Smooth muscle cell of bladder (primary cell): ENCODE measurements at places on chromosomes 12 and 14. TPM values are rescaled to one million over a fixed set of nuclear protein-coding genes. Genes with fewer than 3 reads are reported as not detected.

Gene PDZRN4
- total RNA-seq: 0.09 and 0.14 TPM in 2 replicates

Gene KRT79
- total RNA-seq: not detected in 2 replicates

Gene MYL6
- 2,455 and 2,914 TPM in 2 replicates for total RNA-seq

Gene MIP
- not detected in 2 replicates for total RNA-seq

Gene SYNDIG1L
- total RNA-seq: not detected in 2 replicates

Gene TAS2R19
- 4.0 and 4.1 TPM in 2 replicates for total RNA-seq

Gene SALL2
- total RNA-seq: 1.7 and 4.0 TPM in 2 replicates

Gene LALBA
- not detected in 2 replicates for total RNA-seq

Gene MGST1
- 66.4 and 69.8 TPM in 2 replicates for total RNA-seq

Gene RNASE7
- total RNA-seq: not detected in 2 replicates

Gene ESPL1
- total RNA-seq: 0.46 and 1.00 TPM in 2 replicates

Gene SLC2A14
- not detected in 2 replicates for total RNA-seq

Gene C1QL4
- under 0.01 TPM in 1 of 2 replicates, not detected in the other for total RNA-seq

Gene GLT1D1
- total RNA-seq: not detected in 2 replicates

Gene SPIC
- not detected in 2 replicates for total RNA-seq

Gene GZMH
- not detected in 2 replicates for total RNA-seq

Gene FOXG1
- under 0.01 TPM in 2 replicates for total RNA-seq

Gene IKZF4
- 0.57 and 1.5 TPM in 2 replicates for total RNA-seq

Gene C3AR1
- 0.14 and 0.18 TPM in 2 replicates for total RNA-seq

Gene JPH4
- not detected in 2 replicates for total RNA-seq

Gene PRIMA1
- not detected in 2 replicates for total RNA-seq

Gene ZDHHC22
- total RNA-seq: not detected in 2 replicates

Gene AKT1
- total RNA-seq: 149 and 180 TPM in 2 replicates

Gene ASCL1
- total RNA-seq: not detected in 2 replicates

Gene LGR5
- total RNA-seq: not detected in 2 replicates

Gene CCDC196
- total RNA-seq: not detected in 2 replicates

Gene KRT80
- total RNA-seq: under 0.01 TPM in 2 replicates

Gene DCAF5
- total RNA-seq: 11.0 and 15.5 TPM in 2 replicates

Gene TAS2R46
- total RNA-seq: 1.3 and 1.8 TPM in 2 replicates

Gene NFATC4
- 48.2 and 66.7 TPM in 2 replicates for total RNA-seq

Gene KRT86
- 0.09 and 0.14 TPM in 2 replicates for total RNA-seq

Gene DAO
- total RNA-seq: 0.09 TPM in 1 of 2 replicates, not detected in the other

Gene PTPRO
- total RNA-seq: 0.85 and 1.3 TPM in 2 replicates

Gene M6PR
- 309 and 402 TPM in 2 replicates for total RNA-seq

Gene TDRD9
- total RNA-seq: 0.37 and 0.57 TPM in 2 replicates

Gene GLS2
- 0.09 TPM in 1 of 2 replicates, not detected in the other for total RNA-seq

Gene EID3
- 7.1 and 12.3 TPM in 2 replicates for total RNA-seq

Gene KRT6A
- 3.7 and 22.8 TPM in 2 replicates for total RNA-seq

Gene FAIM2
- total RNA-seq: 5.4 and 5.5 TPM in 2 replicates

Gene TEP1
- total RNA-seq: 10.0 and 16.0 TPM in 2 replicates

Gene NUP37
- total RNA-seq: 39.1 and 43.2 TPM in 2 replicates

Gene STAT2
- 289 and 326 TPM in 2 replicates for total RNA-seq

Gene SMIM41
- total RNA-seq: 1.4 and 9.8 TPM in 2 replicates

Gene SSPN
- total RNA-seq: 9.4 and 24.6 TPM in 2 replicates

Gene ACSM4
- not detected in 2 replicates for total RNA-seq

Gene ARMH4
- total RNA-seq: 1.00 and 4.0 TPM in 2 replicates

Gene TAS2R42
- not detected in 2 replicates for total RNA-seq

Gene CIROP
- total RNA-seq: under 0.01 and 0.18 TPM in 2 replicates

Gene RAB15
- 1.6 and 2.1 TPM in 2 replicates for total RNA-seq

Gene RTL1
- total RNA-seq: not detected in 2 replicates

Gene IL22
- total RNA-seq: not detected in 2 replicates

Gene AMIGO2
- 15.4 and 44.7 TPM in 2 replicates for total RNA-seq

Gene CCDC177
- total RNA-seq: under 0.01 TPM in 2 replicates

Gene A2M
- total RNA-seq: 10.8 and 12.1 TPM in 2 replicates

Gene EIF2S3B
- 0.92 and 16.2 TPM in 2 replicates for total RNA-seq

Gene CDH24
- total RNA-seq: 3.3 and 6.2 TPM in 2 replicates

Gene SDSL
- total RNA-seq: 17.5 and 18.3 TPM in 2 replicates

Gene PTGER2
- total RNA-seq: 6.6 and 8.4 TPM in 2 replicates
